ENCODE measurements at places on chromosomes 3 and 15.
A peak's percentile ranks its signal among the peaks of the same experiment; 100 is the strongest.

- no peaks in the 10 kb centered on the region for H3K4me1 ChIP-seq
- no peak for DNase-seq
- H3K4me3 ChIP-seq = no peak overlapping the region
Measured at GRCh38 chr15:95429345-95429744, 901.2 kb upstream of the NR2F2 start.

GRCh38 chr15:79896634-79897379 lies at the start of gene MTHFS:
Gene MTHFS (minus strand): TSS chr15:79897014. CDS start chr15:79896988, 26 bp downstream.
- peaks cover 27% of the 10 kb centered on the region for H3K36me3 ChIP-seq
- no peaks in the 10 kb centered on the region for H3K27me3 ChIP-seq
- H3K4me1 ChIP-seq = peaks cover 54% of the 10 kb centered on the region
- peak within 1 kb of the TSS; percentile 99 for H3K27ac ChIP-seq
- peak; percentile 70 for DNase-seq

DNA sequence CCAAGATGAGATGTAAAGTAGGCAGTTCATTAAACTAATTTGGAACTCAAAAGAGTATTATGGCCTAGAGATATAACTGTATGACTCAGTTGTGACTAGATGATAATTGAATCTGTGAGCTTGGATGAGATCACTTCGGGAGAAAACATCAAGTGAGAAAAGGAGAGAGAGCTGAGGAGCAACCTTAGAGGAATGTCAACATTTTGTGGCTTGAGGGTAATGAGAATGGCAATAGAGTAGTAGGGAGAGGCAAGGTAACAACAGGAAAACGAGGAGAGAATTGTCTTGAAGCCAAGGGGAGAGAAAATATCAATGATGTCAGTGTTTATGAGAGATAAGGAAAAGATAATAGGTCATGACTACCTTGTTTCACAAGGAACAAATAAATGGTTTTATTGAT lies 580.2 kb downstream of the NLGN1 start:
- H3K4me3 ChIP-seq = no peak overlapping the region
- H3K27ac ChIP-seq = no peak overlapping the region
- no peaks in the 10 kb centered on the region for H3K4me1 ChIP-seq
- DNase-seq = no peak

GRCh38 chr3:198076722-198077308 lies 116.8 kb downstream of the LMLN start:
- no peaks in the 10 kb centered on the region for H3K27me3 ChIP-seq
- H3K4me3 ChIP-seq = no peak overlapping the region
- H3K27ac ChIP-seq = no peak overlapping the region

DNA sequence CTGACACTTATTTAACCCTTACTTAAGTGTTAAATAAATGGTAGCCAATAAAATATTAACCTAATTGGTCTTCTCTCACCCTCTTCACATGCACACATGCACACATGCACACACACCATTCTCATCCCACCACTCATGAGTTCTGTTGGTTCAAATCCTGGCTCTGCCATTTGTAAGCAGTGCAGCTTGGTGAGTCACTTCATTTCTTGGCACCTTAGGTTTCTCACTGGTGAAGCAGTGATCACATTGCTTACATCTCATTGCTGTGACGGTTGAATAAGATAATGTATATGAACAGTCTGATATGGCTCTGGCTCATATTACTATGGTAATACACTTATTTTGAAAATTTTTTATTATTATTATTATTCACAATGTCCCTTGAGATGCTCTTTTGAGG lies 33.8 kb downstream of the RIOX2 start:
- no peak overlapping the region for H3K4me3 ChIP-seq
- no peak for DNase-seq
- H3K27ac ChIP-seq = no peak overlapping the region

DNA sequence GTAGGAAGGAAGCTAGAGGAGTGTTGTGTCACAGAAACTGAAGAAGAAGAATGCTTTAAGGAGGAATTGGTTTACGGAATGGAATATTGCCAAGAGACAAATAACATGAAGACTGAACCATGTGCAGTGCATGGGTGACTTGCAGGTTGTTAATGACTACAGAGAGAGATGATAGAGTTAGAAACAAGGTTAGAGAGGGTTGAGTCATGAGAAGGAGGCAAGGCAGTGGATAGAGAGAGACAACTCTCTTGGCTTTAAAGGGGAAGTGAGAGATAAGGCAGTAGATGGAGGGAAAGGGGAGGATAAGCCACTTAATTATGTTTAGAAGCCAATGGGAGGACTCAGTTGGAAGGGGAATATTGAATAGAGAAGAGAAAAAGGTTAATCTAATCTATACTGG lies 119.3 kb upstream of the CCNL1 start:
- H3K27me3 ChIP-seq = no peaks in the 10 kb centered on the region
- H3K4me1 ChIP-seq = no peaks in the 10 kb centered on the region

GRCh38 chr3:167941234-167941995 lies 154.3 kb downstream of the GOLIM4 start:
- peaks cover 17% of the 10 kb centered on the region for H3K27me3 ChIP-seq
- H3K36me3 ChIP-seq = no peaks in the 10 kb centered on the region
- no peaks in the 10 kb centered on the region for H3K4me1 ChIP-seq
- no peak overlapping the region for H3K4me3 ChIP-seq

GRCh38 chr3:124986192-124987143 lies 51.9 kb upstream of the MUC13 start:
- H3K36me3 ChIP-seq = peaks cover 27% of the 10 kb centered on the region
- no peaks in the 10 kb centered on the region for H3K27me3 ChIP-seq
- H3K4me1 ChIP-seq = no peaks in the 10 kb centered on the region
- no peak overlapping the region for H3K27ac ChIP-seq
- no peak for DNase-seq
- H3K4me3 ChIP-seq = no peak overlapping the region

- H3K27ac ChIP-seq = peak overlapping the region; percentile 66
- no peak for DNase-seq
- H3K36me3 ChIP-seq = peaks cover 33% of the 10 kb centered on the region
- H3K4me1 ChIP-seq = peaks cover 10% of the 10 kb centered on the region
- no peak overlapping the region for H3K4me3 ChIP-seq
Measured at GRCh38 chr15:63715818-63716217, 117.9 kb downstream of the HERC1 start.

DNA sequence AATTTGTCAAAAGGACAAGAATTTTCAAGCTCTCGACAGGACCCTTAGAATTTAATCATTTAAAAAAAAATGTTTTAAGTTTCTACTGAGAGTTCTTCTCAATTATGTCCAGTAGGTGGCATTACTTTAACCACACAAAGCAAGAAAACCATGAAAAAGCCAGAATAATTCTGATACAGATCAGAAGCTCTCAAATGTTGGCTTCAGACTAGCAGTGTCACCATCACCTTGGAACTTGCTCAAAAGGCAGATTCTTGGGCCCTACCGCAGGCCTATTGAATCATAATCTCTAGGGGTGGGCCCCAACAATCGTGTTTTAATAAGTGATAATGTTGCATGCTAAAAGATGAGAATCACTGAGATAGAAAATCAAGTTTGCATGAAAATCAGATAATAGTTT lies 99.5 kb upstream of the KCNMB2 start:
- H3K27me3 ChIP-seq = no peaks in the 10 kb centered on the region
- H3K36me3 ChIP-seq = no peaks in the 10 kb centered on the region
- no peak overlapping the region for H3K4me3 ChIP-seq
- no peak for DNase-seq
- H3K27ac ChIP-seq = no peak overlapping the region

DNA sequence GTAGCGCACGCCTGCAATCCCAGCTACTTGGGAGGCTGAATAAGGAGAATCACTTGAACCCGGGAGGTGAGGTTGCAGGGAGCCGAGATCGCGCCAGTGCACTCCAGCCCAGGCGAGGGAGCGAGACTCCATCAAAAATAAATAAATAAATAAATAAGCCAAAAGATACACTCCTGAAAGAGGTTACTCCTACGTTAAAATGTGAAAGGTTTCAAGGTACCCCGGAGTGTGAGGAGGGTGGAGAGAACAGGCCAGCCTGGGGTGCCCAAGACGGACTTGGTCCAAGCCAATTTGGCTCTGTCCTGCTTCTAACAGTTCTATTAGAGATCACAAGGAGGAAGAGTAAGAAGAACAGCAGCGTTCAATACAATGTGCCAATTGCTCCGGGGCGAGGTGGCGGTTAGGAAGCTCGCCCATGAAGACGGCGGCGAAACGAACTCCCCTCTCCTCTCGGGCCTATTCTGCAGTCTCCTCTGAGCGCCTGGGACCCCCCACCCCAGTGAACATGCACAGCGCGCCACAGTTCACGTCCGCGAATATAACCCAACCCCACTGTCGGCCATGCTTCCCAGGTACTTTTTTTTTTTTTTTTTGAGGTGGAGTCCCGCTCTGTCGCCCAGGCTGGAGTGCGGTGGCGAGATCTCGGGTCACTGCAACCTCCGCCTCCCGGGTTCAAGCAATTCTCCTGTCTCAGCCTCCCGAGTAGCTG lies 942 bp downstream of the ELP6 start:
- H3K4me3 ChIP-seq = peak overlapping the region; percentile 94
- DNase-seq = no peak
- no peaks in the 10 kb centered on the region for H3K27me3 ChIP-seq

DNA sequence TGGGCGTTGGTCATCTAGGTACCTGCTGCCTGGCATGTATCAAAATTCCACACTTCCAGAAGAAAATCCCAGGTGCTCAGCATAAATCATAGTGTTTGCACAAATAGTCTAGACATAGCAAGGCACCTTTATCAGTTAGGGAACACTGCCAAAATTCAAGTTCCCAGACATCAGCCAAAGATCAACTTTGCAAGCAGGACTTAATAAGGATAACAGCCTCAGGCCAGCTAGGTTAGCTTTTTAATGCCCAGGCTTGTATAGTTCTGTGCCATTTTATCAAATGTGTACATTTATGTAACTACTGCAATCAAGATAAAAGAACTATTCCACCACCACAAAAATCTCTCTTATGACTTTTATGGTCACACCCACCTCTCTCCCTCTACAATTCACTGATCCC lies 30.7 kb downstream of the DZIP3 start:
- H3K27me3 ChIP-seq = no peaks in the 10 kb centered on the region
- no peak overlapping the region for H3K4me3 ChIP-seq
- no peak overlapping the region for H3K27ac ChIP-seq
- DNase-seq = no peak

DNA sequence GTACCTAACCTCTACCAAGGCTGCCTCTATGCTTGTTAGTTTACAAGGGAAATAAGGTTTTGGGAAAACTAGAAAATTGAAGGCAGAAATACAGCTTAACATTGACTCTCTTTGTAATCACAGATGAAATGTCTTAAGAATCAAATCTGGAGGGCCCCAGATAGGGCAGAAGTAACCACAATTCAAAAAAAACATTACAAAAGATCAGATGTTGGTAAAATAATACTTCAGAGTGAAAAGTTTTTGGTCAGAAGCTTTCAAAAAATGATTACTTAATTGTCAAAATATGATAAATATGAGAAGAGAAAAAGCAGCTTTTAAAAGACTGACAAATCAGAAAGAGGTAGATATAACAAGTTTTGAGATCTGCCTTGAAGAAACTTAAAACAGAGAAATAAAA lies 425.1 kb upstream of the NECTIN3 start:
- no peak overlapping the region for H3K4me3 ChIP-seq
- H3K27ac ChIP-seq = no peak overlapping the region
- H3K27me3 ChIP-seq = no peaks in the 10 kb centered on the region
- no peaks in the 10 kb centered on the region for H3K36me3 ChIP-seq
- no peaks in the 10 kb centered on the region for H3K4me1 ChIP-seq

DNA sequence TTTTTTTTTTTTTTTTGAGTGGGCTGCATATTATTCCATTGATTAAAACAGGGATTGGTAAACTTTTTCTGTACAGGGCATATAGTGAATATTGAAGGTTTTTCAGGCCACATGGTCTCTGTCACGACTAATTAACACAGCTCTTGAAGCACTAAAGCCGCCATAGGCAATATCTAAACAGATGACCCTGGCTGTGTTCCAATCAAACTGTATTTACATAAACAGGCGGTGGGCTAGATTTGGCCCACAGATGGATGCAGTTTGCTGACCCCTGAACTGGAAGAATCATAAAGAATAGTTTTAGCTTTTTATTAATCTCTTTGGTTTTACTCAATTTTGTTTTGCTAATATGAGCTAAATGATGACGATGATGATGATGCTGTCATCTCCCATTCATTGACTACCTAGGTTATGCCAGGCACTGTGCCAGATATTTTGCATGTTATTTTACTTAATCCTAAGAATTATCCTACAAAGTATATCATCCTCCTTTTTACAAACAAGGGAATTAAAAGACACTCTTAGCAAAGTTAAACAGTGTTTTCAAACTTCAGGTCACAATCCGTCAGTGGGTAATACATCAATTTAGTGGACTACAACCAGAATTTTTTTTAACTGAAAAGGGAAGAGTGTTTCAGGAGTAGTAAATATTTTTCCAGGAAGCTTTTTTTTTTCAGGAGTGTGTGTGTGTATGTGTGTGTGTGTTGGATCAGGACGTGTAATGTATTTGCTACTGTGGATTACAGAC lies 54.3 kb downstream of the LMCD1 start:
- H3K4me1 ChIP-seq = no peaks in the 10 kb centered on the region
- no peak overlapping the region for H3K27ac ChIP-seq
- H3K36me3 ChIP-seq = no peaks in the 10 kb centered on the region
- no peak for DNase-seq

DNA sequence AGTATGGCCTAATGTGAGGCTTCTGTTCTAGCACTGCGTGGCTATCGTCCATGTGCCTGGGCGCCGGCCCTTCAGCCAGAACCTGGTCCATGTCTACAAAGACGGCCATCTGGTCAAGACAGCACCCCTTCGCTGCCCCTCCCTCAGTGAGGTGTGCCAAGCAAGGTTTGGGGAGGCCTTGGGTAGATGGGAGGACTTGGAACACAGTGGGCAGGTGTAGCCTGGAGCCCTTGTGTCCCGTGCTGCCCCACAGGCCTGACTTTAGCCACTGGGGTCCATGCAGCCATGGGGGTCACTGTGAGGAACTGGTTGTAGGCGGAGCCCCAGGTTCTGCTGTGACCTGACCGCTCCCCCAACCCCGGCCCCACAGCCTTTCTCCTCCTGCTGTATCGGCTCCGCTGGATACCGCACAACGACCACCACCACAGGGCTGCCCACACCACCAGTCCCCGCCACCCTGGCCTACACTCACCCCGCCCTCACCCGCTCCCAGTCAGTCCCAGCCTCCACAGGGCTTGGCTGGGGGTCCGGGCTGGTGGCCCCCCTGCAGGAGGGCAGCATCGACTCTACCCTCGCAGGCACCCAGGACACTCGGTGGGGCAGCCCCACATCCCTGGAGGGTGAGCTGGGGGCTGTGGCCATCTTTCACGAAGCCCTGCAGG lies 16.6 kb downstream of the NBEAL2 start:
- no peaks in the 10 kb centered on the region for H3K27me3 ChIP-seq
- H3K27ac ChIP-seq = no peak overlapping the region
- H3K36me3 ChIP-seq = peaks cover 20% of the 10 kb centered on the region

DNA sequence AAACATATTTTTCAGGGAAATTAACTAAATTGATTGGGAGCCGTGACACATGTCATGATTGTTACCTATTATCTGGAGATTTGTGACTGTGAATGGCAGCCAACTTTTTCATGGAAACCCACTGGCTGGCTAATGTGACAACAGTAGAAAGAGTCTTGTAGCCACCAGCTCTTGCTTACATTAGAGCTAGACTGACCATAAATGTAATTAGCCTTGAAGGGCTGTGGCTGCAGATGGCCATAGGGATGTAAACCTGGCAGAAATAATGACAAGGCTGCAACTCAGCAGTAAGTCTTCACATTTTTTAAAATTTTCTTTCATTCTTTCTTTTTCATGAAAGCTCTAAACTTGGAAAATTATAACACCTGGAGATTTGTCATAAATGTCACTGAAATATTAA lies 168.2 kb upstream of the ROBO2 start:
- H3K36me3 ChIP-seq = no peaks in the 10 kb centered on the region
- H3K4me1 ChIP-seq = no peaks in the 10 kb centered on the region
- DNase-seq = no peak
- no peaks in the 10 kb centered on the region for H3K27me3 ChIP-seq
- H3K4me3 ChIP-seq = no peak overlapping the region
